Left colon (tissue), 2 donors: ENCODE measurements at places on chromosomes 2 and 18. TPM values are rescaled to one million over a fixed set of nuclear protein-coding genes. Genes with fewer than 3 reads are reported as not detected.

DNA sequence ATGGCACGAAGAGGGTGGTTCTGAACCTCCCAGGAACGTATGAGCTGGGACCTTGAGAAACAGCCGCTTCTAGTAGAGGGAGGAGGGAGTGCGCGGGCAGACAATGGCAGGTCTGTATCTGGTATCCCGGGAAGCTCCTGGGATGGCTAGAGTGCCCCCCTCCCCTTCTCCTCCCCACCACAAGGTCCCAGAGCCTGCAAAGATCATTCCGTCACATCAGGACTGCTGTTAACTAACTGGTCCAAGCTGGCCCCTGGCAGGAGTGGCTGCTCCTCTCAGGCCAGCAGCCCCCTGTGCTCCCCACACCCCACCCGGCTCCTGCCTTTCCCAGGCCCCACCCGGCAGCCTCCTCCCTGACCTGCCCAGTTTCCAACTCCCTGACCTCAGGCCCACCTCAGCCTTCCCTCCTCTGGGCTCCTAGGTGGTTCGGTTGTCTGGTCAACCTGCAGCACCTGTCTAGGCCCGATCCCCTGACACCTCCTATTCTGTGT lies 75.0 kb downstream of the TPO start:
- no peak for DNase-seq

- DNase-seq: no peak
Observed at GRCh38 chr2:234981197-234982095, 29.6 kb downstream of the SH3BP4 start.

- DNase-seq: no peak
Observed at GRCh38 chr2:76731157-76731556, 791.0 kb downstream of the LRRTM4 start.

DNA sequence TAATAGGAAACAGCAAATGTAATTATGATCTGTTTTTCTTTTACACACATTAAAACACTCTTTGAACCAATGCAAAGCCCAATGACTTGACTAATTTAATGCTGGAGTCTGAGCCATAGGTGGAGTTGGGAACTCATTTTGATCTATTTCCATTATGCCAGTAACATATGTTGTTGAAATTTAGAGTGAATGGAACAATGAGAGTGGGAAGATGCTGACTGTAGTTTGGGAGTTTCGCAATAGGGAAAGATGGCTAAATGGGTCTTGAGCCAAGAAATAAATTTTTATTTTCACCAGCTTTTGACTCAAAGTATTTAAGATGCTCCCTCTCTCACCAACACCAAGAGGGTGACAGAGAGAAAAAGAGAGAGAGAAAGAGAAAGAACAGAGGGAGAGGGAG lies 246.7 kb downstream of the DLGAP1 start:
- DNase-seq: no peak

Gene COPS8
- total RNA-seq: 24.7 TPM
